ENCODE measurements at places on chromosomes 4 and X.

- no peak for DNase-seq
Measured at GRCh38 chr4:80215449-80216052, 18.2 kb downstream of the PRDM8 start.

DNA sequence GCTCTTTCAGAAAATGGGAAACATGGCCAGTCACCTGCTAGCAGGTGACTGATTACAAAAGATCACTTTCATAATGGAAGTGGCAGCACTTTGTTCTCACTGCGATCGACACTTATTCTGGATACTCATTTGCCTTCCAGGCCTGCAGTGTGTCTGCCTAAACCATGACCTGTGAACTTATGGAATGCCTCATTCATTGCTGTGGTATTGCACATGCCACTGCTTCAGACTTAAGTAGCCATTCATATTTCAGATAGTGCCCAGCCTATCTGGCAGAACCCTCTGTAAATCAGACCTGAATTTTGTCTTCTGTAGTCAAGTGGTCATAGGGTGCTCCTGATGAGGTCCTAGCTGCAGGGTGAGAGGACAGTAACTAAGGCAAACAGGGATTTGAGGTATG, 23.3 kb upstream of the MGST2 start:
- no peak for DNase-seq

DNA sequence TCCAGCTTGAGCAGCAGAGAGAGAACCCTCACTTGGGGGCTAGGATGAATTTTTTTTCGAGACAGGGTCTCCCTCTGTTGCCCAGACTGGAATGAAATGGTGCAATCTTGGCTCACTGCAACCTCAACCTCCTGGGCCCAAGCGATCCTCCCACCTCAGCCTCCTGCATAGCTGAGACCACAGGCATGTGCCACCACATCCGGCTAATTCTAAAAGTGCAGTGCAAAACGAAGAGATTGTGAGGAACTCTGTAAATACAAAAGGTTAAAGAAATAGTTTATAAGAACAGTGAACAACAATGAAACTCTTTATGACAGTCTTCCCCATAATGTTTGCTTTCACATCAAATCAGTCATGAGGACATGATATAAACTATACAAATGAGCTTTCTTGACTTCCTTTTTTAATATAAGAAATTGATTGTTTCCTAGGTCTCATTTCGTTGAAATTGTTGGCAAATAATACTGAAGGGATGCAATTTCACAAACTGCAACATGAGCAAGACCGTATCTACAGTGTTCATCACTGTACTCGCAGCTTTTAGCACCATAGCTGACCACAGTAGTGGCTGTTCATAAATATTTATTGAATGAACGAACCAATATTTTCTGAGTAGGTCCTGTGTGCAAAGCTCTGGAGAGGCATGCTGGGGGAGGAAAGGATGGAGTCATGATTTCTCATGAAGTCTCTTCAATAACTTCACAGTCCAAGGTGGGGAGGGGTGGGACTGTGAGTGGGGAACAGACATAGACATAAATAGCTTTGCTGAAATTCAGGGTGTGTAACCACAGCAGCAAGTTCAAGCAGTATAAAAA, 116.1 kb downstream of the SHROOM3 start:
- DNase-seq: no peak

GRCh38 chr4:125198916-125199315, 115.8 kb upstream of the FAT4 start:
- no peak for DNase-seq
